Tibial artery (tissue), 4 donors: ENCODE measurements at places on chromosomes 13 and 19.

DNA sequence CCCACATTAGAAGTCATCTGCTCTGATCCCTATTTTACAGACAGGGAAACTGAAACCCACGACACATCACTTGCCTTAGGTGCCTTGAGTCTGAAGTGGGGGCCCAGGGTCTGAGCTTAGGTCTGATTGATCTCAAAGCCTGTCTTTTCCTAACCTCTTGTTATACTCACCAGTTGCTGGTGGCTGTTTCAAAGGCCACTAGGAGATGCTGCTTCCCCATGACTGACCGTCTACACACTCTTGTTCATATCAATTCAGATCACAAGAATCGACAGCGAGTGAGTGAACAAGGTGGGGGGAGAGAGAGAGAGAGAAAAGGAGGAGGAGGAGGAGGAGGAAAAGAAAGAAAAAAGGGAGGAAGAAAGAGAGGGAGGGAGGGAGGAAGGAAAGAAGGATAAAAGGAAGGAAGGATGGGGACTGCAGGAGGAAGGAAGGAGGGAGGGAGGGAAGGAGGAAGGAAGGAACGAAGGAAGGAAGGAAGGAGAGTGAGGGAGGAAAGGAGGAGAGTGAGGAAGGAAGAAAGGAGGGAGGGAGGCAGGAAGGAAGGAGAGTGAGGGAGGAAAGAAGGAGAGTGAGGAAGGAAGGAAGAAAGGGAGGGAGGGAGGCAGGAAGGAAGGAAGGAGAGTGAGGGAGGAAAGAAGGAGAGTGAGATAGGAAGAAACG is 3.3 kb downstream of the OR10H1 start:
- DNase-seq: no peak

DNA sequence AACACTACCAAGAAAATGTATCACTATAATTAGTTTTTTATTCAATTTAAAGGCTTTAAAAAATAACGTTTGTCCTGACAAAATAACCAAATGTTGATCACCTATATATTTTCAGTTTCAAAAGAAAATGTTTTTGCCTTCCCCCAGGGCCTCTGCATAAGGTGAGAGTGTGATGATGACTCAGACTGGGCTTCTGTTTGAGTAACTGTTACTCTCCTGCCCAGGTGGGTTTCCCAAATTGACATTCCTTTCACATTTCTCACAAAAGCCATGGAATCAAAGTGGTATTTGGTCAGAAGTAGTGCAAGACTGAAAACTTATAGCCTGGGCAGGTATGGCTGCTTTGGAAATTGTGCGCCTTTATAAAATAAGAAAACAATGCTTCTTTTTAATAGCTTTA is 180.6 kb downstream of the COG6 start:
- DNase-seq: no peak

DNA sequence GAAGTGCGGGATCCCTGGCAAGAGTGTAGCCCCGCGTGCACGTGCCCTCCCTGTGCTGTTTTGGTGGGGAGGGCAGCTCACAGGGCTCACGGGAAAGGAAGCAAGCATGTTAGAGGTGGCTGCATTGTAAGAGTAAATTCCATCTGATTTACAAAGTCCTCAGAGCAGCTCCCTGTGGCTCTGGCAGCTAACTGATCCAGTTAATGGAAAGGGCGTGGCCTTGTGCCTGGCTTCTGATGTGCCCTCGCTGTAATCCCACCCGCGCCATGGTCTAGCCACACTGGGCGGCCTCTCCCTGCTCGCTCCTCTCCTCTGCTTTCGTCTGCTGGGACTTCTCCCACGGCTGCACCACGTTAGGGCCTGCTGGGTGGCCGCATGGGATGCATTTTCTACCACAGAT is 258.5 kb downstream of the FGF9 start:
- no peak for DNase-seq

DNA sequence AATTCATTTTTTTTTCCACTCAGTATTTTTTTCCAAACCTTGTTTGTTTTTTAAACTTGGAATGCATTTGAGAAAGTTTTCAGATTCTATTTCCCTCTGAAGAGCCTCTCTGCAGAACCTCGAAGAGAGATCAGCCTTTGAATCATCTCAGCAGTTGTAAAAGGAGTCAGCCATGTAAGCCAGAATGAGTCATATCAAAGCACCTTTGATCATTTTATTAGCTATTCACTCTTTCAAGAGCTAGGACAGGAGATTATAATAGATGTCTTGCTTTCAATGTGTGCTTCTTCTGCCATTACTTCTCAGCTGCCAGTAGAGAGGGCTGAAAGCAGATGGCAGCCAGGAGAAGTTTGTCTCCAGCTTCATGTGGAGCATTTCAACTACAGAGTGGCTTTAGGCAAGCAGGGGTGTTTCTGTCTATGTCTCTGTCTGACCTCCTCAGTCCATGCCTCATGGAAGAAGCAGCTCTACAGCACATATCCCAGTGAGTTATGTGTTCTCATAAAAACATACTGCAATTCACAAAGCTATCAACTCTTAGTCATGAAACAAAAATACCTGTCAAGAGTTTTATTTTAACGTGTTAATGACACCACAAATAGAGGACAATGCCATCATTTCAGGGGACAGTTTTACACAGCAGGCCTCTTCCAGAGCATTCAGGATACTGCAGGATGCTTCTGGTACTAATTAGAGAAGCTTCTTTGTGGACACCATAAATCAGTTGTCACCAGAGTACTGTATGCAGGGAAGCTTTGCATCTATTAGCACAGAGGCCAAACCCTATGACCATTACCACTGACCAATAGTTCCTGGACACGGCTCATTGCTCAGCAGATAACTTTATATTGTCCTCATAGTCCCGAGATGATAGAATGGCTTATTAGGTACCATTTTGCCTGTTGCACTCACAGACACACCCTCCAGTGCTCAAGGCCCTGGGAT is 94.3 kb downstream of the NHLRC3 start:
- no peak for DNase-seq

DNA sequence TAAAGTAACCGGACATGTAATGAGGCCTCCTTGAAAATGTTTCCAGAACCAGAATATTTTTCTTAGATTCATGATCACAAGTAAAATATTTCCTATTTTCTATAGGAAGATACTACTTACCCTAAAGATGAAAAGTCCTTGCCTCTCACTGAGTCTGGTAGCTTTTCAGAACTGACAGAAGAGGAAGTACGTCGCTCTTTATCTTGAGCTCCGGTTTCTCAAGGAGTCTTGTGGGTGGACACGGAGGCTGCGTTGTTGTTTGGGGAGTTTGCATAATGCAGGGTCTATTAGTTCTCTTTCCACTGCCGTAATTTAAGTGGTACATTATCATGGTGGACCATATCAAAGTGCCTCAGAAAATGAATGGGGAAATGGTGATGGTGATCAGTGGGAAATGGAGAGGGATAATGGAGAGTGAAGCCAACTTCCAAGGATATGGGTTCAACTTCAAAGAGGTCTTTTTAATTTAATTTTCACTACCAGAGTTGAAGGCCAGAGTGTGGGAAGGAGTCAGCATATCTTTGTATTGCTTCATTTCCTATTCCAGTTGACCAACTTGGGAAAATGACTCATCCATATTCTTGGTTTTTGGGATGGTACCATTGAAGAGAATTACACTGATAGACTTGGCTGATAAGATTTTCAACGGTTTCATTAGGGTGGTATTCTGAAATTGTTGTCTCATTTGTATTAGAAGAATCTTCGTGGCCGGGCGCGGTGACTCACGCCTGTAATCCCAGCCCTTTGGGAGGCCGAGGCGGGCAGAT is 23.4 kb downstream of the MBD3L2B start:
- DNase-seq: no peak

GRCh38 chr19:23817519-23817918 is 58.8 kb upstream of the ZNF681 start:
- DNase-seq: no peak

GRCh38 chr19:6524311-6524710 is 6.5 kb upstream of the TNFSF9 start:
- no peak for DNase-seq

- no peak for DNase-seq
Measured at GRCh38 chr19:8731428-8732169, 10.2 kb downstream of the OR2Z1 start.

DNA sequence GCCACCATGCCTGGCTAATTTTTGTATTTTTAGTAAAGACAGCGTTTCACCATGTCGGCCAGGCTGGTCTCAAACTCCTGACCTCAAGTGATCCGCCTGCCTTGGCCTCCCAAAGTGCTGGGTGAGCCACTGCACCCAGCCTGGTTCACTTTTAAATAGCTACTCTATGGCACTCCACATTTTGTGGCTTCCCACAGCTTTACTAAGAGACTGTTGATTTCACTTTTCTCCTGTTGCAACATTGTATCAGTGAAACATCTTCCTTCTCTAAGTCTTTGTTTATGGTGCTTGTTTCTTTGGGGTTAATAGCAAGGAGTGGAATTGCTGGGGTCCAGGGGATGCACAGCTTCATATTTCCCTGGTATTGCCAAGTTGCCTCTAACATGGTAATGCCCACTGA is 12.3 kb downstream of the TMEM38A start:
- no peak for DNase-seq

DNA sequence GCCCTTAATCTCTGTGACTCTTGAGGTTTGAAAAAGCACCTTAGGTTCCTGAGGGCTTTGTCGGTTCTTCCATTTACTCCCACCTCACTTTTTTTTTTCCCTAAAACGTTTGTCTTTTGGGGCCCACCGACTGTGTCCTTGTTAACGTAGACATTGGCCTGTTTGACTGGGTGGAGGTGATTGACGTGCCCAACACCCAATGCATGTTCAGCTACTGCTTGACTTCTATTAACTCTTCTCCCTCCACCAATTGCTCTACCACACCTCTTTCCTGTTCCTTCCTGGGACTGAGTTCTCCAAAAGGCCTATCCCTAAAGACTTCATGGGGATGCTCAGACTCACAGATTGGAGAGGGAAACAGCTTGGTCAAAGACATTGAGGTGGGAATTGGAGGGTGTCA is 17.3 kb downstream of the CKM start:
- no peak for DNase-seq
